ENCODE measurements at places on chromosomes 12 and 14. TPM values are rescaled to one million over a fixed set of nuclear protein-coding genes. Genes with fewer than 3 reads are reported as not detected.

- DNase-seq, result no peak
Measured at GRCh38 chr14:30299915-30300314, 259.0 kb upstream of the G2E3 start.

- DNase-seq, result no peak
Measured at GRCh38 chr12:112116232-112117060, 7.9 kb upstream of the NAA25 start.

DNA sequence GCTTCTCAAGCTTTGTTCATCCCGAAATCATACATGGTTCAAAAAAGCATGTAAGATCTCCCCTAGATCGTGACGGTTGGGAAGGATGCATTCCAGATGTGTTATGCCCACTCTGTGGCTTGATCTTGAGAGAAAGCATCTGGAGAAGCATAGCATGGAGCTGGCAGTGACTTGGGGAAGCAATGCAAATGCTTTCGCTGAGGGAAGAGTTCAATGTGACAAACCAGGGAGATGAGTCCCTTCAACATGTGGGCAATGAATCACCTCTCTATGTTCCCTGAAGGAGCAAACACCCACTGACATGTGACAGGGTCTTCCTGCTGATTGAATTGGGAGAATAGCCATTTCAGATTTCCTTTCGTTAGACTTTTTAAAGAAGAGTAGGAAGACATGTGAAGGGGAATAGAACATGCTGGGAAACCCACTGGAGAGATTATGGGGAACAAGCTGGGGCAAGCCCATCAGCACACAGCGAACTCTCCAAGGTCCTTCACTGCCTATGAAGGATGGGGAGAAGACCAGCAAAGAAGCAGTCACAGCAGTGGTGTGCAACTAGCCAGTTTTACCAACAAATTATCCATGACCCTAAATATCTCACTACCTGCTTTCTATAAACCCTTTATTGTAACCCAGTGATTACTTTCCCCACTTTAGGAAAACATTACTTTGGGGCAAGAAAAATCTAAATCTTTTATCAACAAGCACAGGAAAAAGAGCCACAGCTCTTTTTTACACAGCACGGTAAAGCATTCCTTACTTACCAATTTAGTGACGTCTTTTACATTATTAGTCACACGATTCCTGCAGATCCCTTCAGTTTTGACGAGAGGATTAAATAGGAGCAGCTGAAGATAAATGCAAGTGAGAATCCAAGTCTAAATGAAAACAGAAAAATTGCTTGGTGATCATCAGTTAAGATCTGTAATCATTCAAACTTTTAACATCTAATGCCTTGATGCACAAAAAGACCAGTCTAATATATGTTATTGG, 35.0 kb downstream of the KITLG start:
- no peak for DNase-seq

- no peak for DNase-seq
Measured at GRCh38 chr14:103998027-103998426, 55.7 kb upstream of the RD3L start.

- DNase-seq, result no peak
Measured at GRCh38 chr12:5585178-5585577, 153.3 kb downstream of the NTF3 start.

GRCh38 chr12:6884539-6884938, 11.4 kb upstream of the SPSB2 start:
- no peak for DNase-seq

DNA sequence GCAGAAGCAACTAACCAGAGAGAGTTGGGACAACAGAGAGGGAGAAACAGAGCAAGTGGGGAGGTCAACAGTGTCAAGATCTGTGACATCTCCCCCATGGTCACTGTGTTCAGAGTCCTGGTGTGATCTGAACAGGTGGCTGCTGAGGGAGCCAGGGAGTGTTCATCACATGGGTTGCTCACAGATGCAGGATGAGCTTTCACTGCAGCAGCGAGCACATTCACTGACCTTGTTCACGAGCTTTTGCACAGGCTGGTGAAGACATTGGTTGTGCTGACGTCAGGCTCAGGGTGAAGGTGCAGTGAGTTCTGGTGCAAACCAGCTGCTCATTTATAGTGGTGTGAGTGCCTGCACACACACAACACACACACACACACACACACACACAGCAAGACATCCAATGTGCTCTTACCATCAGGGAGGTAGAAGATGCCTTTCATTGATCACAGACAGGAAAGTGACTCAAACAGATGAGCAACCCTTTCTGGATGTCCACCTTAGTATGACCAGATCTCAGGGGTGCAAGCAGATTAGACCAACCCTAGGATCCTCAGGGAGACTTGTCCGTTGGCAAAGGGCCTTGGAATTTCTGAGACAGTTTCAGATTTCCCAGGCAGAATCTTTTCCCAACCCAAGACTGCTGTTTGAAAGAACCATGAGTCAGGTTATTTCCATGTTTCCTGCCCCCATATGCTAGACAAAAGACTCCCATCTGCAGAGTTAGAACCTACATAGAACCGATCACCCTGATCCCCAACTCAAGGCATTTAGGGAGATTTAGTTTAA, 44.3 kb upstream of the OR10AD1 start:
- no peak for DNase-seq

DNA sequence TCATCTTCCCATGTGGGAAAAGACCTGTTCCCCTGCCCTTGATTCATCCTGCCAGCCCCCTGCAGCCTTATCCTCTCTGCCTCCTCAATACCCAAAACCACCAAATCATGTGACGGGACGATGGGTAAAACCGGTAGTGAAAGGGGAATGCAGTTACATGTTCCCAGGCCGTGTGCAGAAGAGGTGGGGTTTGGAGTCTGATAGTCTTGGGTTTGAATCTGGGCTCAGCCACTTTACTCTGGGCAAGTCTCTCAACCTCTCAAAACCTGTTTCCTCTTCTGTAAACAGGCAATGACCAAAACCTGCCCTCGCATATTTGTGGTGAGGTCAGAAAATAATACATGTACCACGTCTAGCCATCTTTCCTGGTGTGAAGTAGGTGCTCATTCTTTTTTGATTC, 123.0 kb downstream of the PLXNC1 start:
- DNase-seq, result no peak

- no peak for DNase-seq
Measured at GRCh38 chr12:11744410-11744801, 94.9 kb downstream of the ETV6 start.

- no peak for DNase-seq
Measured at GRCh38 chr14:22508150-22508457, 80.9 kb downstream of the DAD1 start.

GRCh38 chr14:103718572-103718971, 3.0 kb downstream of the ZFYVE21 start:
- no peak for DNase-seq

DNA sequence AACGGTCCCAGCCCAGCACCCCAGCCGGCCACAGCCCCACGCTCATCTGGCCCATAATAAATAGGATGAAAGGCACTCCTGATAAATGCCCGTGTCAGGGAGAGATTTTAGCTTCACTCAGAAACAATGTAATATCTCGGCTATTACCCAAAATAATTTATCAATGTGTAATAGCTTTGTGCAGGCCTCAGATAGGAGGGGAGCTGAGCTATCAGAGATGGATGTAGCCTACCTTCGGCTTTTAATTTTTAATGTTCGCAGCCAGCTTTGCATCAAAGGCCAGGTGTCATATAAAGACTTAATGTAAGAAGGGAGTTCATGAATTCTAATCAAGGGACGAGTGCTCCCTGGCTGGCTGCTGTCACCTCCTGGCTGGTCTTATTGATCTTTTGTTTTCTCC, 171.9 kb downstream of the ESRRB start:
- no peak for DNase-seq

GRCh38 chr12:110534811-110535210, 32.7 kb downstream of the RAD9B start:
- no peak for DNase-seq

DNA sequence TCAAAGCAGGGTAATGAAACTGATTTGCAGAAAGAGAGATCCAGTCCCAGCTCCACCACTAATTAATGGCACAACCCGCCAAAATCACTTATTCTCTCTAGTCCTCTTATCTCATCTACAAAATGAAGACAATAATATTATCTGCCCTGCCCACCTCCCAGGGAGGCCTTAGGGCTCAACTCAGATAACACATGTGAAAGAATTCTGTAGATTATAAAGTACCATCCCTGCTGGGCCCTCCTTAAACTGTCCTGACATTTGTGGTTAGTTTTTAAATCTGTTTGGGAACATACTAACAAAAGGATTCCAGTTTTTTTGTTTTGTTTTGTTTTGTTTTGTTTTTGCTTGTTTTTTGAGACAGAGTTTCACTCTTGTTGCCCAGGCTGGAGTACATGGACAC, 7.3 kb downstream of the POMT2 start:
- DNase-seq, result no peak

DNA sequence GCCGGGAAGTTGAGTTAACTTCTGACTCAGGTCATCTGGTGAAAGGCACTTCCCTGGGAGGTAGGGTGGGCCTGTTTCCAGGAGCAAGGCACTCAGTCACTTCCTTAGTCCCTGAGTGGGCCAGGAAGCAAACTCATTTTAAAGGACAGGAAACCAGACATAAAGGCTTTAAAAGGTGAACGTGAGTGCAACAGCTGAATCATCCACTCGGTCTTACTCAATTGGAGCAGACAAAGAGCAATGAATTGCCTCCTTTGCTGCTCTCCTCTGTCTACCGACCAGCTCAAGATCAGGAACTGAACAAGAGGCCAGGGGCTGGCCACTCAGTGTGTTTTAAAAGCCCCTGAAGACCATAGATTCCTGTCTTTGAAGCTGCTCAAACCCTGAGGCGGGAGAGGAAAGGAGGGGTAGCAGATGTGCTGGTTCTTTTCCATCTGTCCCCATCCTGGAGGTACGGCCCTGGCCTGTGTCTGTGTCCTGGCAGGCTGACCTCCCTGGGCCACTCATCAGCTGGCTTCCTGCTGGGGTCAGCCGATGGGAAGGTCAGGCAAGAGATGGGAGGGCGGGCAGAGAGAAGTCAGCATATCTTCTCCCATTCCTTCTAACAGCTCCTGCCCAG, 148.9 kb downstream of the PPM1H start:
- DNase-seq, result peak; percentile 2

DNA sequence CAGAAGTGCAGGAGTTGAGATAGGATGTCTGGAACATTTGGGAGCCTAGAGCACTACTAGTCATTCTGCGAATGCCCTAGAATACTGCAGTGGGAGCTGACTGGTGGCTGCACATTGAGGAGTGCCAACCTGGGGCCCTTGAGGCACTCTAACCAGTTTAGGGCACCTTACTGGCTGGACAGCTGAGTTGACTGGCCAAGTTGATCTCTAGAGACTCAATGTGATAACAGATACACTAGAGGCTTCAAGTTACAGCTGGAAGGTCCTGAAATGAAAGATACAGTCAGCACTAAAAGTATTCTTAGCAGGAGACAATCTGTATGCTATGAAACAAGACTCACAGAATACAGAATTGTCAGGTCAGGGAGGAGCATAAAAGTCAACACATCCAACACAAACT, 8.0 kb downstream of the SLC8A3 start:
- no peak for DNase-seq

GRCh38 chr12:58712976-58713375, 207.3 kb downstream of the LRIG3 start:
- DNase-seq, result no peak

- no peak for DNase-seq
Measured at GRCh38 chr12:130965668-130966067, 12.0 kb downstream of the ADGRD1 start.

DNA sequence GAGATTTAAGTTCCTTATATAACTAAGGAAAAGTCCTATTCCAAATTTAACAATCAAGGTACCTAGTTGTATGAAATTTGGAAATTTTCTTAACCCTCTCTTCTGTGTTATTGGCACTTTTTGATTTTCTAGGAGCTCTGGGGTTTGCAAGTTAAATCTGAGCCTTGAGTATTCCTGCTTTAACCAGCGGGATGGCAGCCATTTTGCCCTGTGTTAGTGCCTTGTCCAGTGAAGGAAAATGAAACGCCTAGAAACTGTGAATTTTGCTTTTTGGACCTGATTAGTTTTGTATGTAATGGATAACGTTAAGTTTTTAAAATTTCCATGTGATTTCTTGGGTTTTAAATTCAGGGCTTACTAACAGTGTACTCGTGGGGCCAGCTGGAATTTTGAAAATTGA, 45.1 kb downstream of the DIP2B start:
- DNase-seq, result no peak

DNA sequence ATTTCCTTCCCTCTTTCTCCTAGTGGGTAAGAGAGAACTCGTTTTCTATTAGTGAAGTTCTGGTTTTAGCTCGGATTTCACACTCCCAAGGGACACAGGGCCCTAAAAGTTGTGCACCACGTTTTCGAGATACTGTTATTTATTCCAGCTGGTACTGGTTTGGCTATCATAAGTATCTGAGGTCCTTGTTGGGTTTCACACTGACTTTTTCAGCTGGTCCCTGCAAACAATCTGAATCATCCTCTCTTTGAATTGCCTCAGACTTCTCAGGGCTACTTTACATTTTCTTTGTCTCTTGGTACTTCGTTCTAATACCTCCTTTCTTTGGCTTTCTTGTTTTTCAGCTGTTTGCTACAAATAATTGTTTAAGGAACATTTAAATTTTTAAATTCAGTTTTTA, 75.7 kb downstream of the SCN8A start:
- DNase-seq, result no peak

- peak; percentile 46 for DNase-seq
Measured at GRCh38 chr14:63045234-63045611, at the start of gene KCNH5. KCNH5 (minus strand) TSS chr14:63045458; CDS start chr14:63045186, 272 bp downstream.

Gene HOXC12
- total RNA-seq, result not detected

Gene PRICKLE1
- 0.14 TPM for total RNA-seq

Gene TUBA1A
- 54.3 TPM for total RNA-seq

Gene TAS2R9
- total RNA-seq, result not detected

Gene POU6F1
- 6.9 TPM for total RNA-seq
